ENCODE measurements at places on chromosomes 3 and 15.

GRCh38 chr15:30670056-30670455 lies 44.1 kb downstream of the ARHGAP11B start:
- no peak for DNase-seq

GRCh38 chr3:48306860-48307530 lies 26.5 kb downstream of the SPINK8 start:
- DNase-seq: no peak

DNA sequence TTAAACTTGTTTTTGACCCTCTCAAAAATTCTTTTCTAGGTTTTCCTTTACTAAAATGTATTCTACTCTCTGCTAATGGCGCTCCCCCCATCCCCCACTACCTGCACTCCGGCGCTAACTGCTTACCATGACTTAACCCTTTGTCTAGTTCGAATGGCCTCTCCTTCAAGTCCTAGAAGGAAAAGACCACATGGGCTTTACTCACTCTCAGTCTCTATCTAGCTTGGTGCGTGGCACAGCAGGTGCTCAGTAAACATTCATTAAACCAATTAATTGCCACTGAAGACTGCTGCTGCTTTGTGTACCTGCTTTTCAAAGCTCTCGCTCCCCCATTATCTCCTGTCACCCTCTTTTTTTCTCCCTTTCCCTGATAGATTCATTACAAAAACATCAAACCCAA lies 457.7 kb upstream of the THRB start:
- DNase-seq: no peak

- DNase-seq: no peak
Measured at GRCh38 chr15:49155834-49156627, 632 bp upstream of the COPS2 start.

GRCh38 chr3:134332344-134332743 lies 41.9 kb downstream of the AMOTL2 start:
- DNase-seq: no peak

DNA sequence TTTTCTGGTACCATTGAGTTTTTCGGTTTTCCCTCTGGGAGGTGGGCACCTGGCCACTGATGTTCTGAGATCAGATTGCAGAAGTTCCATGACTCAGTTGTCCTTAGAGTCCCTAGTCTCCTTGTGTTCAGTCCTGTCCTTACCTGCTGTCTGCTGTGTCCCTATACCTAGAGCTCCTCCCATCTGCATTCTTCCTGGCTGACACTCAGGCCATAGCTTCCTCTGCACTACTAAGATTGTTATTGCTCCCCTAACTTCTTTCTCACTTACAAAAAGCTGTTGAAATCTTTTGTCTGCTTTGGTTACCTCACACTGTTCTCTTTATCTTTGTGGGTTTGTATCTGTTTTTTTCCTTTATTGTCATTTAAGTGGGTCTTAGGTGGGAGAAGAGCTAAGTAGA lies 13.2 kb downstream of the USP3 start:
- no peak for DNase-seq

- DNase-seq: no peak
Measured at GRCh38 chr3:191342411-191342810, 12.1 kb upstream of the UTS2B start.

DNA sequence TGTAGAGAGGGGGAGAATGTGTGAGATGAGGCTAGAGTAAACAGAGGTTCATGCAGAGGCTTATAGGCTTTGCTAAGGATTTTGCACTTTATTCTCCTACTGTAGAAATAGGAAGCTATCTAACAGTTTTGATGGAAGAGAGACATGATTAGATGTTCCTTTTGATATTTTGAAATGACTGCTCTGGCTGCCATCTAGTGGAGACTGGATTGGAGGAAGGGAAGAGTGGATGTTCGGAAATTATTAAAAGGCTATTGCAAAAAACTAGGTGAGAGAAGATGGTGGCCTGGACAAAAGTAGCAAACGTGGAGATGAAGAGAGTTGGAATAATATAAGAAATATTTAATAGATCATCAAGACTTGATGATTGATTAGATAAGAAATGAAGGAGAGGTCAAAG lies 42.2 kb downstream of the SYN2 start:
- DNase-seq: no peak

- no peak for DNase-seq
Measured at GRCh38 chr3:148084931-148085330, 612.8 kb upstream of the AGTR1 start.

- no peak for DNase-seq
Measured at GRCh38 chr3:101902041-101902440, 52.7 kb downstream of the NFKBIZ start.

DNA sequence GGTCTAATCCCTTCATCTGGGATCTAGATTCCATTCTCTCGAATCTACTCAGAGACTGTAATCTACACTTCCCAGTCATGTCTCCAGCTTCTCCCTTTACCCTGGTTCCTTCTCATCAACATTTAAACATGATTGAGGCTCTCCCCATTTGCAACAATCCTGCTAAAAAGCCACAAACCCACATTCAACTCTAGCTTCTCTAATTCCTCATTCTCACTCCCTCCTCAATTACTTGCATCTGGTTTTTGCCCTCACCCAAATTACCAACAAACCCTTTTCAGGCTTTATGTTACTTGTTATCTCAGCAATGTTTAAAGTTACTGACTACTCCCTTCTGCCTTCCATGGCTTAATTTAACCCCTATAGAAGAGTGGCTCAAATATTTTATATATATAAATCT lies 11.5 kb downstream of the ETFA start:
- no peak for DNase-seq

DNA sequence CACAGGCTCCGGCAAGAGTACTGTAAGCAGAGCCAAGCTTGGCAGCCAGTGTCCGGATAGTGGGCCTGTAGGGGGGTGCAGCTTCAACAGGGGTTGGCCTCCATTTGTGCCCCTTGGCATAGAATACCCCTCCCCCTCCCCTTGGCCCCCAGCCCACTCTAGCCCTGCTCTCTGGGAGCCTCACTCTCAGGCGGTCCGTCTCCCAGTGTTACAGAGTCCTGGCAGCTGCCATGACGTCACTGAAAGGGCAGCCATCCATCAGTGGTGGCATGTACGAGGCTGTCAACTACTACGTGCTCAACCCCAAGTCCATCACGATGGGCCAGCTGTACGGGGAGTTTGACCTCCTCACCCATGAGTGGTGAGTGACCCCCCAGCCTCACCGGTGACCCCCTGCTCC lies 50.4 kb downstream of the DNAH1 start:
- DNase-seq: no peak

DNA sequence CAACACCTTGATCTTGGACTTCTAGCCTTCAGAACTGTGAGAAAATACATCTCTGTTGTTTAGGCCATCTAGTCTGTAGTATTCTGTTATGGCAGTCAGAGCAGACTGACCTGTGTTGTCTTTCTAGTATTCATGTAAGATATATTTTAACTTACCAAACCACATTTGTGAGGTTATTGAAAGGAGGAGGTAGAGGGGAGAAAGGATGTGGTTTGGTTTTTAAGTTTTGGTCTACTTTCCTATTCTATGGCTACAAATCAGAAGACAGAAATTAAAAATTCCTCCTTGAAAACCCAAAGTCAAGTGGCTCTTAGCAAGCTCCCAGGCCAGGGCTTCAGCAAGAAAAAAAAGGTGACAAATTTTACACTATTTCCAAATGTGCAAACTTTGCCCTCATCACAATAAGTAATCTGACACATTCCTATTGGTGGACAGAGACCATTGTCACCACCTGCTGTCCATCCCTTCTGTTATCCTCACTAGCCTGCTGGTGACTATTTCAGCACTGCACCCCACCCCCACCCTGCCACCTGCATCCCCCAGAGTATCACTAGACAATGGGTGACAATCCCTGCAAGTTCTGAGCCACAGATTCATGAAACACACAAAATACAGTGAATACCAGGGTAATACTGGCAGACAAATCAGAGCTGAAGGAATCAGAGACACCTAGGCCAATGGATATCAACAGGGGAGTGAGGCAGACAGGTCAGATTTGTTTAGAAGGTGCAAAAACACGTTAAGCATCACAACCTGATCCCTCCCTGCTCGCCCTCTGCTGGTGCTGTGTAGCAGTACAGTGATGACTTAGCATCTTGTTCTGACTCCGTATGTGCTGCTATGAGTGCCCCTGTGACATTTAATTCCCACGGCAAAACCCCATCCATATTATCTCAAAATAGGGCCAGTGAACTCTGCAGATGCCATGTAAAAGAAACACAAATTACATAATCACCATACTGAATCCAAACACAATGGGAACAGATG lies 79.0 kb upstream of the DCLK3 start:
- no peak for DNase-seq

DNA sequence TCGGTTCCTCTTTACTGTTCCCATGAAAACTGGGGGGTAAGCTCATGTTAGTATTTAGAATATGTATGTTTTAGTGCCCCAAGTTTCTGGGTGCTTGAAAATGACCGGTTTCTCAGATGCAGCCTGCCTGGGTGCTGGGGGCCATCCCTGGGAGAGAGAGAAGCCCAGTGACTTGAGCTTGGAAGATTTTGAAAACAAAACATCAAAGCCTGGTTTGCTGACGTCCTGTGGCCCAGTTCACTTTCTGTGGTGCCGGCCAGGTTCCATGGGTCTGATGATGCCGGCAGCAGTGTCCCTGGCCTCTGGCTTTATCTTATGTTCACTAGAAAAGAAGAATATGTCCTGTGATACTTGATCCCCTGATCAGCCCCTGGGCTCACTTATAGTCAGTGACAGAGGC lies 17.1 kb downstream of the APBA2 start:
- DNase-seq: no peak

- DNase-seq: no peak
Measured at GRCh38 chr3:113533534-113533892, 1.2 kb downstream of the SIDT1 start.

GRCh38 chr3:57006949-57007419 lies 53.5 kb upstream of the SPATA12 start:
- DNase-seq: peak; percentile 48

GRCh38 chr3:113668015-113668414 lies 28.4 kb downstream of the USF3 start:
- no peak for DNase-seq

GRCh38 chr3:126555795-126556636 lies 2.7 kb downstream of the C3orf22 start:
- DNase-seq: no peak

DNA sequence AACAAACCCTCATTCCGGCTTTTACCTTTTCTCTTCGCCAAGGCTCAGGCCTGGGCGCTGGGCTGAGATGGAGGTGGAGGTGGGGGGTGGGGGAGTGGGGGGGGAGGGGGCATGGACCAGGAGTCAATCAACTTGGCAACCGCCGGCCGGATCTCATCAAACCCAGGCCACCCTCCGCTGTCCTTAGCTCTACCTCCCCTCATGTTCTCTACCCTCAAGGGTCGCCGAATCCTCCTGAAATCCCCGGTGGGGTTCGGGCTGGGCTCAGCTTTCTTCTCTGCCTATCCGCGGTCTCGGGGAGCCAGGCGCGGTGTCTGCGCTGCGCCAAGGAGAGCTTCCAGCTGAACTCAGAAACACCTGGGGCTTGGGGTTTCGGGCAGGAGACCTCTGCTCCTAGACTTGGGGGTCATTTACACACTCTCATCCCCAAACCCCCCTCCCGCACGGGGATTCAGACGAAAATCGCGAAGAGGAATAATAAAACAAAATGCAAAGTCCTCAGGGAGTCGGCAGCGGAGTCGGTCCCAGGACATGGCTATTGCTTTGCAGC lies 2.5 kb downstream of the ONECUT1 start:
- no peak for DNase-seq

DNA sequence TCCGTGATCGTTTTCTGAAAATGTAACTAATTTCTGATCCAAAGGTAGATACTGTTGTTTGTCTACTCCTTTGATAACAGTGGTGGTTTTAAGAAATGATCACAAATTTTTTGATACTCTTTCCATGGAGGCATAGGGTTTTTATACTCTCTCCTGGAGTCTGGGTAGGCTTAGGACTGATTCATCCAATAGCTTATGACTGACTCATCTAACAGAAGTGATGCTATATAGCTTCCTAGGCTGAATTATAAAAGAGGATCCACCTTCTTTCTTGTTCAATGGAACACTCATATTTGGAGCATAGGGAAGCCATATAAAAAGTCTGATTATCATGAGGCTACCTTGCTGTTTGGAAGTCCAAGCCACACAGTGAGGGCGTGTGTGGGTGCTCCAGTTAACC lies 84.3 kb downstream of the CHST2 start:
- DNase-seq: no peak

GRCh38 chr3:15207836-15208504 lies 1.9 kb downstream of the CAPN7 start:
- DNase-seq: no peak

Measured in tibial nerve (tissue), 4 donors.